ENCODE measurements at places on chromosomes 11 and 22.

- H3K4me3 ChIP-seq, result peak overlapping the region; percentile 96
- H3K36me3 ChIP-seq, result peaks cover 68% of the 10 kb centered on the region
- no peaks in the 10 kb centered on the region for H3K27me3 ChIP-seq
- DNase-seq, result no peak
- H3K27ac ChIP-seq, result peak overlapping the region; percentile 60
These were observed 2.8 kb downstream of the APOL6 start for GRCh38 chr22:35651085-35651484.

- H3K27ac ChIP-seq, result peak overlapping the region; percentile 64
- no peak for DNase-seq
- H3K36me3 ChIP-seq, result no peaks in the 10 kb centered on the region
- H3K4me3 ChIP-seq, result peak overlapping the region; percentile 66
These were observed 21.9 kb downstream of the SERPINH1 start for GRCh38 chr11:75583718-75584658.

DNA sequence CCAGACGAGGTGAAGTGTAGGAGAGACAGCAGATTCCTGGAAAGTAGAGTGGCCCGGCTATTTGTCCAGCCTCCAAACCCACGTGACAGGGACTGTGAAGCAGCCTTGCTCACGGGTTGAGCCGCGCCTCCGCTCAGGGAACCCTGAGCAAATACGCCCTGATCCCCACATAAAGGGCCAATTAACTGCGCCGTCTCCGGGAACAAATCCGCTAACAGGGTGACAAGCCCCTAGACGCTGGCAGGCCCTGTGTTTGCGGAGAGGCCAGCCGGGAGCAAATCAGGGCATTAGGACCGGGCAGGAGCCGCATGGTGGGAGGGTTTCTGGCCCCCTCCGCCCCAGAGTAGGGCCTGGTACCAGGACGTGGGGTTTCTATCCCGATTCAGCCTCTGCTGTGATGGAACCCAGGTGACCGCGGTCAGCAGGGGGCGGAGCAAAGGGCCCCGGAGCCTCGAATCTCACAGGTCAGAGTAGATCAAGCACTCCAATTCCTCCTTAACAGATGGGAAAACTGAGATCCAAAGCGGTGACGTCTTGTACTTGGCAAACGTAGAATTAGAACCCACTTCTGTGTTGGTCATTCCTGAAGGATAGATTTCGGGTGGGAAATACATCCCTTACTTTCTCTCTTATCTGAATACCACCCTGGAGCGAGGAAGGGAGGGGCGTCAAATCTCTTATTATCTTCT is 2.0 kb upstream of the ROBO3 start:
- no peak overlapping the region for H3K4me3 ChIP-seq
- peaks cover 38% of the 10 kb centered on the region for H3K4me1 ChIP-seq
- peaks cover 84% of the 10 kb centered on the region for H3K27me3 ChIP-seq

DNA sequence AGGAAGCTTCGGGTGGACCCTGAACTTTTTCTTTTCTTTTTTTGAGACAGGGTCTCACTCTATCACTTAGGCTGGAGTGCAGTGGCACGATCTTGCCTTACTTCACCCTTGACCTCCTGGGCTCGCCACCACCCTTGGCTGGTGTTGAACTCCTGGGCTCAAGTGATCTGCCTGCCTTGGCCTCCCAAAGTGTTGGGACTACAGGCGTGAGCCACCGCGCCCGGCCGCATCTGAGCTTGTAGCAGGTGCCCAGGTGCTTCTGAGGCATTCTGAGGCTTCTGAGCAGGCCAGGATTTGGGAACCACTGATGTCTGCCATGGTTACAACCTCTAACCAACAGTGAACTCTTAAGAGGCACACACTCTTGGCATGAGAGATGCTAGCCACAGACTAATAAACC is 5.1 kb downstream of the USP35 start:
- DNase-seq, result no peak
- H3K4me1 ChIP-seq, result peaks cover 53% of the 10 kb centered on the region
- H3K36me3 ChIP-seq, result peaks cover 21% of the 10 kb centered on the region
- peak overlapping the region; percentile 66 for H3K27ac ChIP-seq
- H3K4me3 ChIP-seq, result no peak overlapping the region

DNA sequence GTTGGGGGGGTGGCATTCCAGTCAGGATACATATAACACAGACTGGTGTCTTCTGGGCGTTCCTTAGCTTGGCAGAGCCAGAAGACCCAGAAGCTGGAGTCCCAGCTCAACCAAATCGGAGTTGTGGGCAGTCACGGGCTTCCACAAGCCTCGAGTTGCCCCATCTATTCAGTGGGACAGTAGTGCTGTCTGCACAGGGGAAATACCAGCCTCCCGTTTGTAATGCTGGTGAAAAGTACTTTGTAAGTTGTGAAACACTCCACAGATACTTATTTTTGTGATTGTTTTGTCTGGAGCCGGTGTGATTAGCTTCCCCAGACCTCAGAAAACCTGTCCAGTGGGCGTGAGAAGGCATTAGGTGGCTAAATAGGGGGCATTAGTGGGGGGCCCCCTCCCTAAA is 13.6 kb downstream of the DGKZ start:
- peaks cover 44% of the 10 kb centered on the region for H3K36me3 ChIP-seq
- H3K27me3 ChIP-seq, result no peaks in the 10 kb centered on the region
- peak overlapping the region; percentile 77 for H3K4me3 ChIP-seq
- H3K4me1 ChIP-seq, result peaks cover 82% of the 10 kb centered on the region
- H3K27ac ChIP-seq, result peak overlapping the region; percentile 96
- no peak for DNase-seq

DNA sequence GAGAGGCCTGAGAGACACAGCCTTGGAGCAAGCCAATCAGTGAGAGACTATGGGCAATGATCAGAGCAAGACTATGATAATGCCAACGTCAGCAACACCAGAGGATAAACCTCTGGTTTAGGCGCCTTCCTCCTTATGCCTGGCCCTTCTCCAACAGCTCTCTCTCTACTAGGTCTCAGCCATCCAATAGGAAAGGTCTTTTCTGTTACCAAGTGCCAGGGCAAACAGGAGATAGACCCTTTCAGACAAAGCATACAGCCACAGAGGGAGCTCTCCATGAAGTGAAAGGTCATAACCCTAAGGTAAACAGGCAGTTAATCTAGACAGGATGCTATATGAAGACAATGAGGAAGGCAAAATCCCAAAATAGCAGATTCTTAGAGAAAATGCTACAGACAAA is 9.5 kb downstream of the STK33 start:
- no peak for DNase-seq
- H3K27ac ChIP-seq, result no peak overlapping the region
- no peaks in the 10 kb centered on the region for H3K36me3 ChIP-seq
- H3K27me3 ChIP-seq, result peaks cover 43% of the 10 kb centered on the region

DNA sequence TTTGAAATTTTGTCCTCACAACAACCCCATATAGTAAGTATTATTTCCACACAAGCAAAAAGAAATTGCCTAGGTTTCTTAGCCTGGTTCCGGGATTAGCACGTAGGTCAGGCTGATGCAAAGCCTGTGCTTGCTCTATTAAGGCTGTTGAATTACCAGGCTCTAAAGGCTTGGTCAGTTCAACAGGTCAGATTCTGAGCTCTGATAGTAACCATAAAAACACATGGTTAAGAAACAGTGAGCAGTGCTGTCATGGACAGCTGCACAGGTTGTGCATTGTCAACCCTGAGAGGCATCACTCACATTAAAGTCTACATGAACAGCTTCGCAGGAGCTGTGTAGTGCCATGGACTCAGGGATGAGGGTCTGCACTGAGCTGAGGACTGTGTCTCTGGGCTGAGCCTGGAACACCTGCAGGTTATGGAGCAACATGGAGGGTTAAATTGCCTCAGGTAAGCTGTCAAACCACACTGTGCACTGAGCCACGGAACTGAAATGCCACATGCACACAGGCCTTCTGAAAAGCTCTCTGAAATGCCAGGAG is 98.0 kb downstream of the PIWIL4 start:
- DNase-seq, result no peak
- H3K27ac ChIP-seq, result no peak overlapping the region
- peaks cover 8% of the 10 kb centered on the region for H3K27me3 ChIP-seq
- no peak overlapping the region for H3K4me3 ChIP-seq

All from activated T-cell treated with anti-CD3 and anti-CD28 coated beads, Interleukin-2, amount 50 U/mL, for 24 hours (primary cell).